ENCODE measurements at places on chromosomes 3 and 15.
A peak's percentile ranks its signal among the peaks of the same experiment; 100 is the strongest.

DNA sequence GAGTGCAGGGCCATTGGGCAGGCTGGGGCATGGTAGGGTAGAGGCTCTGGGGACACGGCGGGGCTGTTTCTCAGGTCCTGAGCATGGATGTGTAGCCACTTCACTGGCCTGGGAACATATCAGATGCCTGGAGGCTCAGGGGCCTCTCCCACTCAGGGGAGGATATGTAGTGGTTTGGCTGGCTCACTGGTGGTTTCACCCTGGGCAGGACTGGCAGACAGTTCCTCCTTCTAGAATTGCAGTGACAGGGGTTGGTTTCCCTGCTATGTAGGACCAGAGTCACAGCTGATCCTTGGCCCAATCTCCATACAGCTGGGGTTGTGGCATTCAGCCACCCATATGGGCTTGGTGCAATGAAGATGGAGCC is 4.8 kb upstream of the ARHGAP31 start:
- DNase-seq, result peak; percentile 95

- DNase-seq, result no peak
Observed at GRCh38 chr3:195773956-195774537, 37.7 kb downstream of the MUC4 start.

DNA sequence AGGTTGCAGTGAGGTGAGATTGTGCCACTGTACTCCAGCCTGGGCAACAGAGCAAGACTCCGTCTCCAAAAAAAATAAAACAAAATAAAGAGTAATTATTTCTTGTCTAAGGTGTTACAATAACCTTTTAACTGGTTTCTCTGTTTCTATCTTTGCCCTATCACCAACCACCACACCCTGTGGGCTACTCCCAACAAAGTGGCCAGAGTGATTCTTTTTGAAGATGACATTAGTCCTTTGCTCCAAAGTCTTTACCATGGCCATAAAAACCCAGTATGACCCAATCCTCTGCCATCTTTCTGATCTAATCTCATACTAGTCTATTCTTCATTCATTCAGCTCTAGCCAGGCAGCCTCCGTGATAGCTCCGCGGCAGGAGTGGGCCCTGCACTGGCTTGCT is 62.8 kb downstream of the RFX7 start:
- no peak for DNase-seq

- no peak for DNase-seq
Observed at GRCh38 chr3:62667714-62668113, 207.5 kb downstream of the CADPS start.

GRCh38 chr15:95169541-95170459 is 938.4 kb downstream of the MCTP2 start:
- no peak for DNase-seq

DNA sequence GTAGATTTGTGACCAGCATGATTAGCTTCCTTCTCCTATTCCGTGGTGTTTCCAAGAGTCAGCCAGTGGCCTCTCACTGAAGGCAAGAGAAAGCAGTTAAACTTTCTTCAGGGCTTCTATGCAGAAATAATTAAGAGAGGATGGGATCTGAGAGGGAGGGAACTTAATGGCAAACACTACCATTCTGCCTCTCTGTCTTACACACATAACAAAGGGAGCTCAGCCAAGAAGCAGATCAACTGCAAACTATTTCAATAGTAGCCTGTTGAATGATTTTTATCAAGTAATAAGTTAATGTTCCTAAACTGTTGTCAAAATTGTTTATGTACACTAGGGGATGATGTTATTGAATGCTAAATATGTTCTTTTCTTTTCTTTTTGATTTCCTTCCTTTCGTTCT is 11.8 kb downstream of the OXSR1 start:
- DNase-seq, result no peak

DNA sequence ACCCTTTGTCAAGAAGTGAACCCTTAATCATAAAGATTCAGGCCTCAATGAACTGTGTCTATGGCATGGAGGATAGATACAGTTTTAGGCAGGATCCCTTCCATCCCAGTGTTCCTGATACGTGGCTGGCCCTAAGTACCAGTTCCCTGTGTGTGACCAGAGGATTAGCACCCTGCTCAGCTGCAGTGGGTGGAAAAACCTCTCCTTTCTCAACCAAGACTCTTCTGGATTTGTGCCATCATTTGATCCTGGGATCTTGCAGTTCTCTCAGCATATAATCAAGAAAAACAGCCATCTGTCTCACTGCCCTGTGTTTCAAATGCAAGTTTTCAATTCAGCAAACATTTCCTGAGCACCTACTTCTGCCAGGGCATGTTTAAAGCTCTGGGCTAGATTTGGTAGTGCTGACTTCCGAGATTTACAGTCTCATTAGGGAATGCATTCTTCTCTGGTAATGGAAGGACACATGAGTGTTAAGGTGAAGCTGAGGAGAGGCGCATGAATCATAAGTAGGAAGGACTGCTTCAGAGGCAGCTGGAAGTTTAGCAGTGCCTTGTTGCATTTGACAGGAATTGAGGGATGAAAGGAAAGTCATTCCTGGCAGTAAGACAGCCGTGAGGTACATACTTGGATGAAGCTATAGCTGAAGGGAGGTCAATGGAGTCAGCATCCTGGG is 388.3 kb downstream of the MFSD1 start:
- DNase-seq, result no peak

DNA sequence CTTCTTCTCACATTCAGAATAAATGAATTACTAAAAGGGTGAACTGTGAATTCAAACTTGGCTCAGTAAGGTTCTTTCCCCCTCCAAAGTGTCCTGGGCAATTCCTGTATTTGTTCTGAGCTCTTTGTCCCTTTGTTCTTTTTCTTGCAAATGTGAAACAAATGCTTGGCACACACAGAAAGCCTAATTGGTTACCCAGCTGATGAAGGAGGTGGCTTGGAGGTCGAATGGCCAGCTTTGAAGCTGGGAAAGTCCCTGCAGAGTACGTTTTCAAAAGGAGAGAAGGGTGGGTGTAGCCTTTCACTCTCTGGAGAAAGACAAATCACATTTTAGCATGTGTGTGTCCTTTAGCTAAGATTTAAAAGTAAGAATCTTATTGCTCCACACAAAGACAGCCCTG is 154.4 kb downstream of the PEX5L start:
- no peak for DNase-seq

All from MV-4-11 (cell line).